ENCODE measurements at places on chromosomes 13 and 19. TPM values are rescaled to one million over a fixed set of nuclear protein-coding genes. Genes with fewer than 3 reads are reported as not detected.

DNA sequence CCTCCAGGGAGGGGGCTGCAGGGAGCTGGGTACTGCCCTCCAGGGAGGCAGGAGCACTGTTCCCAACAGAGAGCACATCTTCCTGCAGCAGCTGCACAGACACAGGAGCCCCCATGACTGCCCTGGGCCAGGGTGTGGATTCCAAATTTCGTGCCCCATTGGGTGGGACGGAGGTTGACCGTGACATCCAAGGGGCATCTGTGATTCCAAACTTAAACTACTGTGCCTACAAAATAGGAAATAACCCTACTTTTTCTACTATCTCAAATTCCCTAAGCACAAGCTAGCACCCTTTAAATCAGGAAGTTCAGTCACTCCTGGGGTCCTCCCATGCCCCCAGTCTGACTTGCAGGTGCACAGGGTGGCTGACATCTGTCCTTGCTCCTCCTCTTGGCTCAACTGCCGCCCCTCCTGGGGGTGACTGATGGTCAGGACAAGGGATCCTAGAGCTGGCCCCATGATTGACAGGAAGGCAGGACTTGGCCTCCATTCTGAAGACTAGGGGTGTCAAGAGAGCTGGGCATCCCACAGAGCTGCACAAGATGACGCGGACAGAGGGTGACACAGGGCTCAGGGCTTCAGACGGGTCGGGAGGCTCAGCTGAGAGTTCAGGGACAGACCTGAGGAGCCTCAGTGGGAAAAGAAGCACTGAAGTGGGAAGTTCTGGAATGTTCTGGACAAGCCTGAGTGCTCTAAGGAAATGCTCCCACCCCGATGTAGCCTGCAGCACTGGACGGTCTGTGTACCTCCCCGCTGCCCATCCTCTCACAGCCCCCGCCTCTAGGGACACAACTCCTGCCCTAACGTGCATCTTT, 7.8 kb upstream of the CEACAM5 start:
- H3K4me3 ChIP-seq, result no peak overlapping the region
- no peaks in the 10 kb centered on the region for H3K36me3 ChIP-seq
- no peak for DNase-seq
- H3K27ac ChIP-seq, result no peak overlapping the region

DNA sequence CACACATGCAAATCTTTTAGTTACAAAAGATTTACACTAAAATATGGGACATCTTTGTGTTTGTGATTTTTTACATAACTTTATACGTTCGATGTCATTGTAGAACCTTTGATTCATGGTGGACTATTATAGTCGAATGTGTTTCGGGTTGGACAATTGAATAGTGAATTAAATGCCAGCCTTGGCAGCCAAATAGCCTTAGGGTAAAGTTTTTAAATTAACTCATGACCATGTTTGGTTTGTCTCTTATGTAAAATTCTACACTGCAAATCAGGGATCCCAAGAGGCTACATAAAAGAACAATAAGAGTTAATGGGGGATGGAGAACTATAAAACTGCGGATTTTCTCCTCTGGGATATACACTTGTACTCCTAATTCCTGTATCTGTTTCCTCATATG, 1735.6 kb upstream of the SPRY2 start:
- no peaks in the 10 kb centered on the region for H3K27me3 ChIP-seq
- H3K36me3 ChIP-seq, result no peaks in the 10 kb centered on the region
- H3K27ac ChIP-seq, result no peak overlapping the region
- DNase-seq, result no peak
- no peaks in the 10 kb centered on the region for H3K4me1 ChIP-seq
- no peak overlapping the region for H3K4me3 ChIP-seq

- H3K4me1 ChIP-seq, result peaks cover 16% of the 10 kb centered on the region
- H3K4me3 ChIP-seq, result peak overlapping the region; percentile 78
- H3K27me3 ChIP-seq, result no peaks in the 10 kb centered on the region
- no peak overlapping the region for H3K27ac ChIP-seq
- no peak for DNase-seq
- H3K36me3 ChIP-seq, result no peaks in the 10 kb centered on the region
Observed at GRCh38 chr13:114131583-114132418, 622 bp downstream of the RASA3 start.

The MEIS3 gene
- total RNA-seq, result 1.9 TPM

Measured in PC-9 (cell line).